ENCODE measurements at places on chromosomes 16 and 17.
A peak's percentile ranks its signal among the peaks of the same experiment; 100 is the strongest.

DNA sequence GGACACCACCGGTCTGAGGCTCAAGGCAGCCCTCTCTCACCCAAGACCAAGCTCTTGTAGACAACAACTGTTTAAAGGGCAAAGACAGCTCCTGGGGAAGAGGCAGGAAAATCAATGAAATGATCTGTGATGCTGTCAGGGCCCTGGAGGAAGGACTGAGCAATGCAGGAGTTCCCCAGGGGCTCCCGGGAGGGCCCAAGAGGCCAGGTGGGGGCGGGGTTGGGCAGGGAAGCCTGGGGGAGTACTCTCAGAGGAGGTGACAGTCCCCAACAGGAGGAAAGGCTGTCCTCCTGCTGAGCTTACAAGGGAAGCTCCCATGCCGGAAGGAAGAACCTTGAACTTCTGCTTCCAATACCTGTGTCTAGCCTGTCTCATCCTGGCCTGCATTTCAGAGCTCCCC, 8.3 kb upstream of the NOS2 start:
- no peak for DNase-seq

DNA sequence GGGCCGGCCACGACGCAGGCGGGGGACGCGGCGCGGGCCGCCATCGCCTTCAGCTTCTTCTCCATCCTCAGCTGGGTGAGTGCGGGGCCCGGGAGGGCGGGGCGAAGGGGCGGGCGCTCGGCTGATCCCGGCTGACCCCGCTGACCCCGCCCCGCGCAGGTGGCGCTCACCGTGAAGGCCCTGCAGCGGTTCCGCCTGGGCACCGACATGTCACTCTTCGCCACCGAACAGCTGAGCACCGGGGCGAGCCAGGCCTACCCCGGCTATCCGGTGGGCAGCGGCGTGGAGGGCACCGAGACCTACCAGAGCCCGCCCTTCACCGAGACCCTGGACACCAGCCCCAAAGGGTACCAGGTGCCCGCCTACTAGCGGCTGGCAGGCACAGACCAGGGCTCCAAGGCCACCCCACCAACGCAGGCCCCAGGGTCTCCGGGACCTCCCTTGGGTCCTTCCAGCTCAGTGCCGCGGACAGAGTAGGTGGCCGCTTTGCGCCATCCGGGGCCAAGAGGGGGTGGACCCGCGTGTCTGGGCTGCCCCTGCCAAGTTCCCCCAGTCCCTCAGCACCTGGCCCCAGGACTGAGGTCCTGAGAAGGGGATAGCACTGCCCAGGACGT, 3.0 kb downstream of the SYNGR3 start:
- DNase-seq, result no peak

GRCh38 chr17:51608251-51608933, 348.0 kb downstream of the UTP18 start:
- DNase-seq, result no peak

- no peak for DNase-seq
These were observed 246.6 kb upstream of the RPL38 start for GRCh38 chr17:73956595-73957465.

DNA sequence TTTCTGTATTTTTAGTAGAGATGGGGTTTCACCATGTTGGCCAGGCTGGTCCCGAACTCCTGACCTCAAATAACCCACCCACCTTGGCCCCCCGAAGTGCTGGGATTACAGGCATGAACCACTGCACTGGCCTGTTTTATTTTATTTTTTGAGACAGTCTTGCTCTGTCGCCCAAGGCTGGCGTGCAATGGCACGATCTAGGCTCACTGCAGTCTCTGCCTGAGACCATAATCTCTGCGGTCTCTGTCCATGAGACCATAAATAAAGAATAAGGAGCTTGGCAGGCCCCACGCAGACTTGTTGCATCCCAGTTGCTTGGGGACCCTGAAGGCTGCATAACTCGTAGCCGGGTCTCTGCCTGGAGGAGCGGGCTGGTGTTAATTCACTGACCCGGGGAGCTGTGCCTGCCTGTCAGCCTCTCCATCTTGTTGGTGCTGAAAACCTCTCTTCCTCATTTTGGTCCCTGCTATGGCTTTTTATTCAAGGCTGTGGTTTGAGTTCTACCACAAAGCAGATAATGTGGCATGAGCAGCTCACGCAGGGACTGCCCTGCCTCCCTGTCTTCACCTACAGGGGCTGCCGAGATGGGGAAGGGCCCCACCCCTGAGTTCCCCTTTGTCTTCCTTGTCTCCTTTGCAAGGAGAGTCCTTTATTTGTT, 82.1 kb downstream of the MSI2 start:
- DNase-seq, result no peak

DNA sequence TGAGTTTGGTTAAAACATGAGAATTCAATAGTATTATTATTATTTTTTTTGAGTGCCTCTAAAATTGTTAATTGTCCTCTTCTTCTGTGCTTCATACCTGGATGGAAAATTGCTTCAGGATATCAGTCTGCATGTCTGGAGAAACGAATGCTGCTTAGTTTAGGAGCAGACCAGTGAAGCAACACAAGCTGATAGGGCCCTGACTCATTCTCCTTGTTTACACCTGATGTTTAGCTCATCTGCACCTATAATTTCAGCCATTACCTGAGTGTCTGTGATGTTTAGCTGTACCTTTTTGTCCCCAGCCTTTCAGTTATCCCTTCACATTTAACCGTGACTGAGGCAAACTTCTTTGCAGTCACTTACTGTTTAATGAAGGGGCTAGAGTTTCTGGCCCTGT, 14.8 kb downstream of the SNTB2 start:
- DNase-seq, result no peak

DNA sequence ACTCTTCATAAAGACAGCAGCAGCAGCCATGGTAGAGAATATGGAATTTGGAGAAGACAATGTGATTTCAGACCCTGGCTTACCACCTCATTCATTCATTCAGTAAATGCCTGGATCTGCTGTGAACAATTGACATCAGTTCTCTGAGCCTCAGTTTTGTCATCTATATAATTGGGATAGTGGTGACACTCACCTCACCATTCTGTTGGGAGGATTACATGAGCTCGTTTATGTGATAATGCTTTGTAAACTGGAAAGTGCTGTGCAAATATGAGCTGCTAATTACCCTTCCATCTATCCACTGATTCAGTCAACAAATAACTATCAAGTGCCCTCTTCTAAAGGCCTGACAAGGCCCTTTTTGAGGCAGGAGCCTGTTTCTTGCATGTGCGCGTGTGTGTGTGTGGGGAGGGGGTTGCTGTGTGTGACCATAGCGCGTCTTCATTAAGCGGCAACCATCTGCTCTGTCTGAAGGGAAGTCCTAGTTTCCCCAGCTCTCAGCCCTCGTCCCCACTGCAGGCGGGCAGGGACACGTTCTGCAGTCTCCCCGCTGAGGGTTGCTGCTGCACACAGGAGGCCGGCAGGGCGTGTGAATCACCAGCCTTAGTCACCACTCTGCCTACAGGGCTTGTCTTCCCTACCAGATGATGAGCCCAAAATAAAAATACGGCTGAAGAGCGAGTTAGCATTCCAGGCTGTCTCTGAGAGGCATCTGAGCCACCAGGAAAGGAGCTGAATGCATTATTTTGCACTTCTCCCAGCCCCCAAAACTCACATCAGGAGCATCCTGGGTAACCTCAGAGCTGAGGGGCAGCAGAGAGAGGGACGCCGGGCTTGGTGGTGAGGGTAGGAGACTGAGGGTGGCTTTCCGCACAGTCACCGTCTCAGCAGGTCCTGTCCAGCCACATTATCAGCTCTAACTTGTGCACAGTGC, 19.9 kb downstream of the ARL4D start:
- peak; percentile 97 for DNase-seq

DNA sequence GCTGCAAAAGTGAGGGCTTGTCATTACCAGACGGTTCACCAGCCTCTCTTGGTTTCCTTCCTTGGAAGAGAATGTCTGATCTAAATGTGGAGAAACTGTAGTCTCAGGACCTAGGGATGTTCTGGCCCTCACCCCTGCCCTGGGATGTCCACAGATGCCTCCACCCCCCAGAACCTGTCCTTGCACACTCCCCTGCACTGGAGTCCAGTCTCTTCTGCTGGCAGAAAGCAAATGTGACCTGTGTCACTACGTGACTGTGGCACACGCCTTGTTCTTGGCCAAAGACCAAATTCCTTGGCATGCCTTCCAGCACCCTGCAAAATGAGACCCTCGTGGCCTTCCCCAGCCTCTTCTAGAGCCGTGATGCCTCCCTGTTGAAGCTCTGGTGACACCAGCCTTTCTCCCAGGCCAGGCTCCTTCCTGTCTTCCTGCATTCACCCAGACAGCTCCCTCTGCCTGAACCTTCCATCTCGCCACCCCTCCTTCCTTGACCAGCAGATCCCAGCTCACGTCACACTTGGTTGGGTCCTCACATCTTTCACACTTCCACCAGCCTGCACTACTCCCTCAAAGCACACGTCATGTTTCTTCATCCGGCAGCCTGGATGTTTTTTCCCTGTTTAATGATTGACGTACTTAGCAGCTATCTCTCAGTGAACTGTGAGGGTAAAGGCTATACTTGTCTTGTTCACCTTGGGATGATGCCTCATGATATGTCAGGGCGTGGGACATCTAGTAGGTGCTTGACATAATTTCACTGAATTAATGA, 4.3 kb downstream of the ZNF768 start:
- DNase-seq, result no peak
